ENCODE measurements at places on chromosomes 3 and 15.

GRCh38 chr3:18401300-18401961 is 23.7 kb downstream of the SATB1 start:
- H3K27ac ChIP-seq = no peak overlapping the region
- H3K27me3 ChIP-seq = no peaks in the 10 kb centered on the region
- H3K36me3 ChIP-seq = no peaks in the 10 kb centered on the region
- DNase-seq = no peak

- H3K36me3 ChIP-seq = no peaks in the 10 kb centered on the region
- H3K27ac ChIP-seq = no peak overlapping the region
- H3K27me3 ChIP-seq = no peaks in the 10 kb centered on the region
- no peaks in the 10 kb centered on the region for H3K4me1 ChIP-seq
- no peak overlapping the region for H3K4me3 ChIP-seq
These were observed 181.9 kb upstream of the KBTBD8 start for GRCh38 chr3:66816090-66816761.

DNA sequence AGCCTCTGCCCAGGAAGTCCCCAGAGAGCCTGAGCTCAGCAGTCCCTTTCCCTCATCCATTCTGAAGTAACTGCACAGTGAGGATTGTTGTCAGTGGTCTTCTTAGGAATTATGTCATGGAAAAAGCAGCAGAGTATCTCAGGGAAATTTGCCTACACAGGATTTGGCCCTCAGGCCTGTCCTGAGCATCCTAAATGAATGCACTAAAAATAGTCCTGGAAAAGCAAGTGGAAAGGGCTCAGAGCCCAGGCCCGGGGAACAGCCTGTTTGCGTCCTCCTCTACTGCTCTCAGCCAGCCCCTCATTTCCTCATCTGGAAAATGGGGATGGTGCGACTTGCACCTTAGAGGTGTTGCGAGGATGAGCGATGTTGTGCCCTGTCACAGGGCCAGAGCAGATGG is 21.6 kb downstream of the LYSMD4 start:
- H3K27me3 ChIP-seq = no peaks in the 10 kb centered on the region
- H3K36me3 ChIP-seq = peaks cover 21% of the 10 kb centered on the region
- peaks cover 42% of the 10 kb centered on the region for H3K4me1 ChIP-seq
- H3K27ac ChIP-seq = peak overlapping the region; percentile 86
- no peak overlapping the region for H3K4me3 ChIP-seq

GRCh38 chr3:188947401-188948280 is 224.1 kb upstream of the TPRG1 start:
- H3K27ac ChIP-seq = peak overlapping the region; percentile 96
- peaks cover 77% of the 10 kb centered on the region for H3K4me1 ChIP-seq
- H3K4me3 ChIP-seq = peak overlapping the region; percentile 73
- peak; percentile 93 for DNase-seq

DNA sequence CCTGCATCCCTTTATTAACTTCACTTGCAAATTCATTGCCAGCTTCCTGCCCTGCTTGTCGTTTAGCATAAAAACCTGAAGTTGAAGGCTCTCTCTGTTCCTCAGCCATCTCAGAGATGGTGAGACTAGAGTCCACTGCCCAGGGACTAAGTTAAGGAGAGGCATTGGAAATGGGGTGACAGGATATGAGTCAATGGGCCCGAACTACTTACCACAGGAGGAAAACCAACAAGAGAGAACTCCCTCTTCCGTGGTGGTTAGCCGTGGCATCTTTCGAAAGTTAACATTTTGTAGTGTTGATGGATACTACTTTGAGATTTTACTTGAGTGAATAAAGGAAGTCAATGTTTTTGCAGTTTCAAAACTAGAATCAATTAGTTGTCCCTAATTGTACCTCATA is 65.3 kb downstream of the LRTM1 start:
- no peaks in the 10 kb centered on the region for H3K27me3 ChIP-seq
- no peaks in the 10 kb centered on the region for H3K36me3 ChIP-seq
- no peak for DNase-seq
- no peak overlapping the region for H3K4me3 ChIP-seq

- DNase-seq = peak; percentile 26
- peaks cover 3% of the 10 kb centered on the region for H3K36me3 ChIP-seq
- peaks cover 56% of the 10 kb centered on the region for H3K4me1 ChIP-seq
- H3K27ac ChIP-seq = peak overlapping the region; percentile 58
- no peaks in the 10 kb centered on the region for H3K27me3 ChIP-seq
These were observed 78.3 kb downstream of the SMAD6 start for GRCh38 chr15:66780172-66780972.

DNA sequence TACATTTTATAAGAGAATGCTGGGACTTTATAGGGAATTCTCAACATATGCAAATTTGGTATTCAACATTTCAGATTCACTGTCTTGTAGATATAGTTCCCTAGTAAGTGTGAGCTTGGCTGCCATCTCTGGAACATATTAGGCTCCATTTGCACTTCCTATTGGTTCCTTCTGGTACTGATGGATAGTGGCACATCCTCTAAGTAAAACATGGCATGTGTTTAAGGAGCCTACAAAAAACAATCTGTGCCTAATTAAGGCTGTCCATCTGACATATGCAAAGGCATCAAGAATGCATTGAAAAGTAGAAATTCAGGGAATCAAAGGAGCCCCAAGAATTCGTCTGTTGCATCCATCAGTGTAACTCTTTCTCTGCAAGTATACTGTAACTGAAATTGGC is 344.1 kb downstream of the UNC13C start:
- H3K4me3 ChIP-seq = no peak overlapping the region
- H3K27ac ChIP-seq = no peak overlapping the region
- DNase-seq = no peak
- no peaks in the 10 kb centered on the region for H3K4me1 ChIP-seq
- H3K27me3 ChIP-seq = no peaks in the 10 kb centered on the region

DNA sequence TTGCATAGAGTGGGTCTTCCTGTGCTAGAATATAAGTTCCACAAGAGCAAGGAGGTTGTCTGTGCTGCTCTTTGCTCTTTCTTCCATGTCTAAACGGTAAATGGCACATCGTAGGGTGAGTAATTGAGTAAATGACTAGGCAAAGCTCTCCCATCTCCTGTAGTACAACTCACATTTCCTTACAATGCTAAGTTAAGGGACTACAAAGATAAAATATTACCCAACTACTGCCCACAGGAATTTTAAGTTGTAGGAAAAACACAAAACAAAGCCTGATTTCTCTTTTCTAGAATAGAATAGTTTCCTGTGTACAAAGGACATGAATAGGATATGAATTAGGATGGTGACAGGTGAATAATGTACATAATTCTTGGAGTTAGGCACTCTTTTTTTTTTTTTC is 19.9 kb upstream of the LRIG1 start:
- H3K36me3 ChIP-seq = no peaks in the 10 kb centered on the region
- H3K4me3 ChIP-seq = no peak overlapping the region
- DNase-seq = no peak
- no peak overlapping the region for H3K27ac ChIP-seq
- H3K27me3 ChIP-seq = no peaks in the 10 kb centered on the region
- no peaks in the 10 kb centered on the region for H3K4me1 ChIP-seq

DNA sequence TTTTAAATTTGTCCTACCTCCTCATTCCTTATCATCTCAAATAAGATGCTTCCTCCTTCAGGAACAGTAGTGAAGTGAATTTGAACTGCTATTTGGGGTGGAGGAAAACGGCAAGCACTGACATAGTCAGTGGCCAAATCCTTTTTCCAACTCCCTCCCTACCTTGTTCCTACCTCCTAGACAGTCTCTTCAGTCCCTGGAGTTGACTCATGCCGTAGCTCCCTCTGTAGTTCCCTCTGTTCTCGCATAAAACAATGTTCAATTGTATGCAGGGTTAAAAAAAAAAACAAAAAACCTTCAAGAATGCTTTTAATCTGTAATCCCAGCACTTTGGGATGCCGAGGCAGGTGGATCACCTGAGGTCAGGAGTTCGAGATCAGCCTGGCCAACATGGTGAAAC is 1.4 kb downstream of the UBR1 start:
- peaks cover 21% of the 10 kb centered on the region for H3K4me1 ChIP-seq
- DNase-seq = no peak
- H3K27ac ChIP-seq = no peak overlapping the region
- no peaks in the 10 kb centered on the region for H3K27me3 ChIP-seq
- H3K4me3 ChIP-seq = peak overlapping the region; percentile 97
- H3K36me3 ChIP-seq = peaks cover 10% of the 10 kb centered on the region

- H3K4me3 ChIP-seq = no peak overlapping the region
- DNase-seq = no peak
- H3K36me3 ChIP-seq = no peaks in the 10 kb centered on the region
- H3K4me1 ChIP-seq = no peaks in the 10 kb centered on the region
- no peaks in the 10 kb centered on the region for H3K27me3 ChIP-seq
These were observed 32.9 kb downstream of the IGDCC3 start for GRCh38 chr15:65344914-65345275.

GRCh38 chr3:132730891-132731580 is 8.8 kb upstream of the NPHP3 start:
- H3K36me3 ChIP-seq = no peaks in the 10 kb centered on the region
- no peaks in the 10 kb centered on the region for H3K27me3 ChIP-seq
- no peaks in the 10 kb centered on the region for H3K4me1 ChIP-seq
- DNase-seq = no peak
- H3K27ac ChIP-seq = no peak overlapping the region
- H3K4me3 ChIP-seq = no peak overlapping the region

DNA sequence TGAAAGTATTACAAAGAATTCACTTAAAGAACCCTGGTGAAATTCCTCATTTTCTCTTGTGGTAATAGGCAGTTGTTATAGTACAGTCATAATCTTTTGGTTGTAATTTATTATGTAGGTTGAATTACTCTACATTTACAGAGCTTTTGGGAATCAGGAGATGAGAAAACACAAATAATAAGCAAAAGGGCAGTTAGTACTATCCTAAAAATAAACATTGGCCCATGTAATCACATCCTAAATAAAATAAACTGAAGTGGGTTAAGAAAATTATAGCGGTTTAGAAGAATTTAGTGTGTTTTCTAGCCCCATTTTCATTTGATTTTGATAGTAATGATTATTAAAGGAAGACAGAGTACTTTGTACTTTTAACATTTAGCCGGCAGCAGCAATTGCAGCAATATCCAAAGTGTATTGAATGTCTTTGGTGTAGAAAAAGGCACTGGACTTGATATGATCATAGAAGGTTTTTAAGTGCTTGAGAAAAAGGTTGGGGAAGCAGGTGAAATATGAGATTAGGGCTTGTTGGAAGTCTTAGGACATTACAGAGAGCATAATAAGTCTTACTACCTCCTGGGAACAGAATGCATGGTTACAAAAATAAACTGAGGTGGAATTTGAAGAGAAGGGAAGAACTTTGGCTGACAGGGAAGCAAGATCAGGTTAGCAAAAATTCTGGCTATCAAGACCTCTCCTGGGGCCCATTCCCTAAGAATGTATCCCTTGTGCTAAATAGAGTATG is 79.9 kb downstream of the MBNL1 start:
- H3K27ac ChIP-seq = no peak overlapping the region
- no peak overlapping the region for H3K4me3 ChIP-seq
- H3K36me3 ChIP-seq = peaks cover 4% of the 10 kb centered on the region
- DNase-seq = no peak
- no peaks in the 10 kb centered on the region for H3K27me3 ChIP-seq

DNA sequence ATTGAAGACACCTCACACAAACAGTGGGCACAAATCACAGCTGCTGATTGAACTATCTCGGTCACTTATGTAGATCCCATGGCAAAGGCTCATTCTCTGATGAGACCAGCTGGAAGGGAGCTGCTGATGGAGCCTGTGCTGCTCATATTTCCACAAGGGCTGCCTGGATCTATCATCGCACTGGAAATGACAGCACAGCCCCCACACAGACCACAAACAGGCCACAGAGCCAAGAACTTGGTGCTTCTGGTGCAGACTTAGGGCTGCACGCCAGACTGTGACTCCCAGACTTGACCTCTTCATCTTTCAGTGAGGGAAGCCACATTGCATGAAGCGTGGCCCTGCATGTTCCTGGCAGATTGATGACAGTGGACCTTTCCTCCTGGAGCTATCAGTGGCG is 197.6 kb downstream of the MINAR1 start:
- no peak for DNase-seq
- H3K4me1 ChIP-seq = no peaks in the 10 kb centered on the region
- no peaks in the 10 kb centered on the region for H3K36me3 ChIP-seq
- no peak overlapping the region for H3K27ac ChIP-seq

DNA sequence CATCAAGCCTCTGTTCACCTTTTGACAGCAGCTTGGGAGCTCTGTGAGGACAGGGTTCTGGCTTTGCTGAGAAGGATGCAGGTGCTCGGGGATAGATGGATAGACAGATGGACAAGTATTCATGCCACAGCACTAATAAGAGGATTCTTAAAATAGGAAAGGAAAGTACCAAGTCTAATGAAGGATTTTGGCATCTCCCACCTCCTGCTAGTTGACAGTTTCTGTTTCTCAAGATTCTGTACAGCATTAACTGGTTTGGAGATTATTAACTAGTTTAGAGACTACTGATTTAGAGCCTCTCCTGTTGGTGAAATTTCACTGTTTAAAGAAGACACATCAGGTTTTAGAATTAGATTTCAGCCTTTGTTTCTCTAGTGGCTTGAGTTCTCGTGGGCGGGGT is 152.3 kb downstream of the CACNA1D start:
- no peaks in the 10 kb centered on the region for H3K4me1 ChIP-seq
- DNase-seq = no peak
- no peak overlapping the region for H3K27ac ChIP-seq
- no peaks in the 10 kb centered on the region for H3K27me3 ChIP-seq
- H3K36me3 ChIP-seq = no peaks in the 10 kb centered on the region

DNA sequence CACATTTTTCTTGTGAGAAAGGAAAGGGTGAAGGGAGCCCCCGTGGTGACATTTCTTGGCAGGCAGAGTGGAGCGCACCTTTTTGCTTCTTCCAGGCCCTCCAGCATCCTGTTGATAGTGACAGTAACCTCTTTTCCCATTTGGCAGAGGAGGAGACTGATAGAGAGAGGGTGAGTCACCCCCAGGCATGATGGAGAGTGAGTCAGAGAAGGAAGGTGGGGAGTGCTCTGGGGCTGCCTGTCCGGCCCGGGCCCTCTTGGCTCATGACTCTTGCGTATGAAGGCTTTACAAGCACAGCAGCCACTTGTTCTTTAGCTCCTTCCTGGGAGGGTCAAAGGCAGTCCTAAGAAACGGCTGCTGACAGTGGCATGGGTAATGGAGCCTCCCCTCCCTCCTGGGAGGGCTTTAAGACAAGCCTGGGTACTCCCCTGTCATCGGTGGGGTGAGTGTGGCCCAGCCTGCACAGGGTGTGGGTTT is 16.0 kb downstream of the ANKRD63 start:
- H3K36me3 ChIP-seq = no peaks in the 10 kb centered on the region
- H3K4me1 ChIP-seq = no peaks in the 10 kb centered on the region
- H3K27me3 ChIP-seq = no peaks in the 10 kb centered on the region
- no peak overlapping the region for H3K27ac ChIP-seq

Data from thoracic aorta (tissue), 2 donors.